ENCODE measurements at places on chromosomes 2 and 18.

- DNase-seq = no peak
Observed at GRCh38 chr2:144343145-144343544, 176.8 kb downstream of the ZEB2 start.

- no peak for DNase-seq
Observed at GRCh38 chr18:62525608-62526007, 2.8 kb downstream of the ZCCHC2 start.

DNA sequence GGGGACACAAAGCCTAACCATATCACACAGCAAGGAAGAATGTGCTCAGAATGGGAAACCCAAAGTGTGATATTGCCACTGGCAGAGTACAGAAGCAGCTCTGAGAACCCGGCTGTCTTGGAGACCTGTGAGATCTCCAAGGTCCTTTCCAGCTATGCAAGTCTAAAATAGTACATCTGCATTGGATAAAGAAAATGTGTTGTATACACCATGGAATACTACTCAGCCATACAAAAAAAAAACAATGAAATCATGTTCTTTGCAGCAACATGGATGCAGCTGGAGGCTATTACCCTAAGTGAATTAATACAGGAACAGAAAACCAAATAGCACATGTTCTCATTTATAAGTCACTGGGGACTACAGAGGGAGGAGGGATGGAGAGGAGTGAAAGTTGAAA is 36.5 kb upstream of the RFX8 start:
- DNase-seq = no peak

DNA sequence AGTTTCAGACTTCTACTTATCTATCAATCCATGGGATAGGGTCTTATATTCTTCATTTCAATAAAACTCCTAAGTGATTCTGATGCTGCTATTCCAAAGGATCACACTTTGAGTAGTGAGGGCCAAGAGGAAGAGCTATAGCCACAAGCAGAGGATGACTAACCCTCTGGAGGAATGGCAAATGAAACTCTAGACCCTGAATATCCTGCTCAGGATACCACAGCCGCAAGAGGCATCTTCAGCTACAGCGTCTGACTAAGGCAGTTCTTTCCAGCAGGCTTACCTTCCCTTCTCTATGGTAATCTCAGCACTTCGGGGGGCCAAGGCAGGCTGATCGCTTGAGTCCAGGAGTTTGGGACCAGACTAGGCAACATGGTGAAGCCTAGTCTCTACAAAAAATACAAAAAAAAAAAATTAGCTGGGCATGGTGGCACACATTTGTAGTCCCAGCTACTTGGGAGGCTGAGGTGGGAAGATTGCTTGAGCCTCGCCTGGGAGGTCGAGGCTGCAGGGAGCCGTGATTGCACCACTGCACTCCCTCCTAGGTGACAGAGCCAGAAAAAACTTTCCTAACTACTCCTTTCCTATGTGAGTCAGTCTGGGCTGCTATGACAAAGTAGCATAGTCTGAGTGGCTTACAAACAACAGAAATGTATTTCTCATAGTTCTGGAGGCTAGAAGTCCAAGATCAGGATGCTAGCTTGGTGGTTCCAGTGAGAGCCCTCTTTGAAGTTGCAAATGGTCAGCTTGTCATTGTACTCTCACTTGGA is 371.9 kb downstream of the IRS1 start:
- no peak for DNase-seq

DNA sequence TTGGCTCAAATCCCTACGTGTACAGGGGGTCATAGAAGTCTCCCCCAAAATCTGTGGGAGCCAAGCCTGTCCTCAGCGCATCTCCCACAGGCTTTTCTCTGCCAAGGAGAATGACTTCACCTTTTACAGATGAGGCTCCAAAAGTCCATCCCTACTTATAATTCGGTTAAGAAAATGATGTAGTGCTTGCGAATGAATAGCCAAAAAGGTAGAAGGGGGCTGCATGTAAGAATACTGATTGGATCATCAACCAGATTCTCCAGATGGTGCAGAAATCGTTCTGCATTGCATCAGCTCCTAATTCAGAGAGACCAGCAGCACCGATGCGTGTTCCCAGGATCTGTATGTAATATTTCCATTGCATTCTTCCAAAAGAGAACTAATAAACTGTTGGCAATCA is 91.9 kb downstream of the EPHA4 start:
- DNase-seq = peak; percentile 44

GRCh38 chr2:105487142-105488069 is 88.6 kb upstream of the FHL2 start:
- DNase-seq = no peak

- DNase-seq = no peak
Observed at GRCh38 chr18:23531912-23532311, 28.6 kb downstream of the RMC1 start.

- no peak for DNase-seq
Observed at GRCh38 chr18:79465392-79465991, 69.8 kb downstream of the NFATC1 start.

GRCh38 chr2:172084645-172085459 is 455 bp upstream of the DLX1 start:
- peak; percentile 90 for DNase-seq
